ENCODE measurements at places on chromosomes 13 and 19.

GRCh38 chr19:23777216-23777615 lies 18.5 kb upstream of the ZNF681 start:
- DNase-seq, result no peak

DNA sequence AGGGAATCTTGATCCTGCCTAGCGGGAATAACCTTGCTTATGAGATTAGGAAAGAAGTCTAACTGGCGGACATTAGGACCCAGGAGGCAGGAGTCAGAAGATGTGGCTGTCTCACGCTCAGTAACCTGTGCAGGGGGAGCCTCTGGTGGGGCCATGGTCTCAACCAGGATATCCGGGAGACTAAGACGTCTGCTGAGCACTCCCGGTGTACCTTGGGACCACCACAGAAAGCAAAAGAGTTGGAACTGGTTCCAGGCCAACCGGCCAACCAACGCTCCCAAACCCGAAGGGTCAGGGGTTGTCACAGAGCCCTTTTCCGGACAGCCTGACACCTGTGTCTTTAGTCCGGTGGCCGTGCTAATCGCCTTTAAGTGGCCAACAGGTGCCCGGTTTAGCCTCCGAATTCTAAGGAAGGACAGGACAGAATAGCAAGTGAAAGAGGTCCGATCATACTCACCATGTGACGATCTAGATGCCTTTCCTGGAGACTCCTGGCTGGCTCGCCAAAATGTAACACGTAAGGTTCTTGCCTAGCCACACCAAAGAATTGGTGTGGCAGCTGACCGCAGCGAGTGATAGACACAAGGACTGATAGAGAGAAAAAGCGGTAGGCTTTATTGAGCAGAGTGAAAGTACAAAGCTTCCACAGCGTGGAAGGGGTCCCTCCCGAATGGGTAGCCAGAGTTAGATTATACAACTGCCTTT lies 103.9 kb upstream of the DIAPH3 start:
- DNase-seq, result peak; percentile 51

GRCh38 chr19:28687296-28687695 lies 525.7 kb downstream of the UQCRFS1 start:
- no peak for DNase-seq

GRCh38 chr19:28134311-28134710 lies 1078.6 kb downstream of the UQCRFS1 start:
- DNase-seq, result no peak

DNA sequence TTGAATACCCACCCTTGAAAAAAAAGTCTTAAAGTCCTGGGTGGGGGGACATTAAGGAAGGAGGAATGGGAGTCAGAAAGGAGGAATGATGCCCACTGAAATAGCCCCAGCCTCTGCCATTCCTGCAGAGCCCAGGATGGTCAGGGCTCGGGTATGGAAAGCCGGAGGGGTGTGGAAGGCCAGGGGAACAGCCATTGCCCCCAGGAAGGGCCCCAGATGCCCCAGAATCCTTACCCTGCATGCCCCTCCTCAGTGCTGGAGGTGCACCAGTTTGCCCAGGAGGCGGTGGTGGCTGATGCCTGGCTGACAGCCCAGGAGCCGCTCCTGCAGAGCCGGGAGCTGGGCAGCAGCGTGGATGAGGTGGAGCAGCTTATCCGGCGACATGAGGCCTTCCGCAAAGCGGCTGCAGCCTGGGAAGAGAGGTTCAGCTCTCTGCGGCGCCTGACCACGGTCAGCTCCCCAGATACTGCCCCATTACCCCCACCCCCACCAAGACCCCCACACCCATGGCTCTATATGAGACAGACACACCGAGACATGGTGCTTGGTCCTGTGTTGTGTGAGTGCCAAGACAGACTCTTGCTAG lies 10.7 kb upstream of the SHKBP1 start:
- peak; percentile 33 for DNase-seq

GRCh38 chr13:57682128-57682716 lies 50.7 kb downstream of the PCDH17 start:
- DNase-seq, result no peak

GRCh38 chr13:48155848-48156247 lies 60.9 kb upstream of the MED4 start:
- peak; percentile 81 for DNase-seq

GRCh38 chr13:72120632-72121031 lies 253.6 kb upstream of the DACH1 start:
- no peak for DNase-seq

GRCh38 chr19:18634612-18635297 lies 2.1 kb upstream of the KLHL26 start:
- DNase-seq, result no peak

- DNase-seq, result peak; percentile 84
Measured at GRCh38 chr19:2097203-2097885, 629 bp downstream of the IZUMO4 start.

GRCh38 chr19:32469795-32470194 lies 64.2 kb downstream of the DPY19L3 start:
- no peak for DNase-seq

DNA sequence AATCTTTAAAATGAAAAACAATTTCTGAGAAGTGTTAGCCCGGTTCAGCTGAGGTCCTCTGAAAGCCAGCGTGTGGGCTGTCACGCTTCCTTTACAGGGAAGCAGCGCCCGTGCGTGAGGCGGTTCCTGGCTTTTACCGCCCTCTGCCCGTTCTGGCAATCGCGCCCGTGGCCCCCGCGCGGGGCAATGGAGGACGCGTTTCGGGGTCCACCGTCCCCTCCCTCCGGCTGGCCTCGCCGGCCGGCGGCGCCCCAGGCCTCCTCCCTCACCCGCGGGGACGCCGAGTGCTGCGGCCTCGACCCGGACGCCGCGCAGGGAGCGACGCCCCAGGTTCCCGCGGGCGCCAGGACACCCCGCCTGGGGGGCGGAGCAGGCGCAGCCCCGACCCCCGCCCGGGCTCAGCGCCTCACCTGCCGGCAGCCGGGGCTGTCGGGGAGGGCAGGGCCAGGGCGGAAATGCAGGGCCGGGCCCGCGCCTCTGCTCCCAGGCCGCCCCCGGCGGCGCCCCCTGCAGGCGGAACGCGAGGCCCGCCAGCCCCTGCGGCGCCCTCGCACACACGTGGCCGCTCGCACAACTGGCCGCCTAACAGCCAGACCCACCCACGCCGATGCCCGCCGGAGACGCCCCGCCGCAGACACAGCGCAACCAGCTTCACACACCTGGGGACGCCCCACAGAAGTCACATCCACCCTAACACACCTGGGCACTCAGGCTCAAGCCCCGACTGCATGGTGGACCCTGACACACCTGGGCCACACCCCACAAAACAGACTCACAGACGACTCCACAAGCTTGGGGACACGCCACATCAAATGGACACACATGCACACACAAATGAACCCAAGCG lies at the start of gene GGACT:
GGACT (minus strand) TSS at position 459 of the 847 bp plus-strand sequence. CDS start 56,198 bp downstream, outside the sequence.
- peak; percentile 73 for DNase-seq

Data from DMS53 (cell line).